ENCODE measurements at places on chromosomes 1 and 21. TPM values are rescaled to one million over a fixed set of nuclear protein-coding genes. Genes with fewer than 3 reads are reported as not detected.

EDN2 gene
- not detected for total RNA-seq

DNA sequence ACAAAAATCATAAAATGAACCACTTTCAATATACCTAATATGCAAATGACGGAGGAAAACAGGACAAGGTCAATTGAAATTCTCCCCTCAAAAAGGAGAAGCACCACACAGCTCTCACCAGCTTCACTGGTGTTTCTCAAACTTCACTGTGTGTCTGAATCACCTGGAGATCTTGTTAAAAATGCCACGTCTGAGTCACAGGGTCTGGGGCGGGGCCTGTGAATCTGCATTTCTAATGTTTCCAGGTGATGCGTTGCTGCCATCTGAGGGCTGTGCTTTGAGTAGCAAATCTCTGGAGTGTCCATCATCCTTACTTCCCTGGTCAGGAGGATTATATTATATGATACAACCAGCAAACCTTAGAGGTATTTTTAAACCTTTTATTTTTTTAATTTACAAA, 9.0 kb downstream of the CLDN19 start:
- H3K4me1 ChIP-seq = no peaks in the 10 kb centered on the region
- no peak overlapping the region for H3K27ac ChIP-seq
- peak; percentile 25 for DNase-seq
- H3K36me3 ChIP-seq = no peaks in the 10 kb centered on the region
- no peaks in the 10 kb centered on the region for H3K27me3 ChIP-seq

MYOG gene
- 0.25 TPM for total RNA-seq

PPIAL4G gene
- 0.12 TPM for total RNA-seq

LYPLA2 gene
- 47.8 TPM for total RNA-seq

DNA sequence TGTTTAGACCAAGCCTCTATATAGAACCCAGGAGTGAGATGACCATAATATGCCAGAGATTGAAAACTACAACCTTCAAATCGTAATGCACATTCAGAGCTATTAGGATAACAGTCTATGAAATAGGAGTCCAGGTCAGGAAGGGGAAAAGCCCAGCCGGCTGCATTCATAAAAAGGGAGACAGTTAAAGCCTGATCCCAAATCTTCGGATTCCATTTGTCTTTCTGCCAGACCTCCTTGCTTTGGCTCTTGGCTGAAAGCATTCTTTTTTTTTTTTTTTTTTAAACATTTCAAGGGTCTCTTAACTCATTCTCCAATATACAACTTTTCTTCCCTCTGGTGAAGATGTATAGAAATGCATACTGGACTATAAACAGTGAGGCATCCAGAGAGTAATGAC, 81.1 kb downstream of the NTPCR start:
- H3K36me3 ChIP-seq = no peaks in the 10 kb centered on the region
- no peak overlapping the region for H3K27ac ChIP-seq
- no peak for DNase-seq
- no peak overlapping the region for H3K4me3 ChIP-seq
- H3K27me3 ChIP-seq = no peaks in the 10 kb centered on the region
- H3K4me1 ChIP-seq = no peaks in the 10 kb centered on the region
